Osteocyte (in vitro differentiated cells): ENCODE measurements at places on chromosomes 7 and 10.

- DNase-seq: no peak
Measured at GRCh38 chr7:11239316-11239715, 265.6 kb downstream of the PHF14 start.

- DNase-seq: peak; percentile 40
Measured at GRCh38 chr10:129965959-129966358, 1.9 kb upstream of the EBF3 start.

DNA sequence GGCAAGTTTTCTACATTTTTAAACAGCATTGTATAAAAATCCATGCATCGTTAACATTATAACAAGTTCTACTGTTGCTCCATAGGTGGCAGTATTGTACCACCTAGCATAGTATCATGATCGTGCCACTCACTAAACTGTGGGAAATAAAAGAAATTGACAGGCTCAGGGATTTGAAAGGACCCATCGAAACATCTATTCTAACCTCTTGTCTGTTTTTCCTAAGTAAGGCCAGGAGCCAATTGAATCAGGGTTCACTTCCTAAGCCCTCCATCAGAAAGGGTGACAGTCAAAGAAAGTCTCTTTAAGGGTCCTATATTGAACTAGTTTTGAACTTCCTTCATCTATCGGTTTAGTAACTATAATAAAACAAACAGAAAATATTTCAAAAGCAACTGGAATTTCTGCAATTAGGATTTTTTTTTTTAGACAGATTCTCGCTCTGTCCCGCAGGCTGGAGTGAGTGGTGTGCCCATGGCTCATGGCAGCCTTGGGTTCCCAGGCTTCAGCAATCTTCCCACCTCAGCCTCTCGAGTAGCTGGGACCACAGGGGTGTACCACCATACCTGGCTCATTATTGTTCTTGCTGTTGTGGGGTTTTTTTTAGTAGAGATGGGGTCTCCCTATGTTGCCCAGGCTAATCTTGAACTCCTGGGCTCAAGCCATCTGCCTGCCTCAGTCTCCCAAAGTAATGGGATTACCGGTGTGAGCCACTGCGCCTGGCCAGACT, 9.4 kb downstream of the HACD1 start:
- peak; percentile 42 for DNase-seq

DNA sequence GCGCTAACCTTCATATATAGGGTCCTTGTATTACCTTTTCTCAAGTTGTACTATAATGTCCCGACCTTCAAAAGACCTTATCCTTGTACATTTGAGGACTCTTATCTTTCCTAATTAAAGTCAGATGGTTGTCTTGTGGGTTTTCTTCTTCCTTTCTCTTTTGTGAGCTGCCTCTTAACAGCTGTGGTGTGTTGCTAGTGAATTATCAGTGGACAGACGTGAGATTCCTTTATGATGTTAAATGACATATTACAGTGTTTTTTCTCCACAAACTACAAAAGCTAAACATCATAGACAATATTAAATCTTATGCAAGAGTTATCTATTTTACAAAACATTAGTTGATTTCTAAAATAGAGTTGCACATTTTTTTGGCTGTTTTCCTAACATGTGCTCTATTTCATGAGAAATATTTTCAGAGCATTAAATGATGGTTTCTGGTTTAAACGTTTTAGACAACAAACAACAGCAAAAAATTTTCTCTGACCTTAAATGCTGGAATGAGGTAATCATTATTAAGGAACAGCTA, 272.2 kb upstream of the NPVF start:
- DNase-seq: no peak

GRCh38 chr10:101839416-101840063, 4.1 kb downstream of the KCNIP2 start:
- DNase-seq: no peak

- DNase-seq: no peak
Measured at GRCh38 chr7:87116315-87116714, 35.9 kb upstream of the DMTF1 start.

DNA sequence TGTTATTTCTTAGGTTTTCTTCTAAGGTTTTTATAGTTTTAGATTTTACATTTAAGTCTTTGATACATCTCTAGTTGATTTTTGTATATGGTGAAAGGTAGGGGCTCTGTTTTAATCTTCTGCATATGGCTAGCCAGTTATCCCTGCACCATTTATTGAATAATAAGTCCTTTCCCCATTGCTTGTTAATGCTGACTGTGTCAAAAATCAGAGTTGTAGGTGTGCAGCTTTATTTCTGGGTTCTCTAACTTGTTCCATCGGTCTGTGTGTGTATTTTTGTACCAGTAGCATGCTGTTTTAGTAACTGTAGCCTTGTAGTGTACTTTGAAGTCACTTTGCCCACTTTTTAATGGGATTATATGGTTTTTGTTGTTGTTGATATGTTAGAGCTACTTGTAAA, 37.9 kb upstream of the FAM13C start:
- DNase-seq: no peak

GRCh38 chr10:17038627-17039026, 91.0 kb downstream of the CUBN start:
- DNase-seq: no peak

DNA sequence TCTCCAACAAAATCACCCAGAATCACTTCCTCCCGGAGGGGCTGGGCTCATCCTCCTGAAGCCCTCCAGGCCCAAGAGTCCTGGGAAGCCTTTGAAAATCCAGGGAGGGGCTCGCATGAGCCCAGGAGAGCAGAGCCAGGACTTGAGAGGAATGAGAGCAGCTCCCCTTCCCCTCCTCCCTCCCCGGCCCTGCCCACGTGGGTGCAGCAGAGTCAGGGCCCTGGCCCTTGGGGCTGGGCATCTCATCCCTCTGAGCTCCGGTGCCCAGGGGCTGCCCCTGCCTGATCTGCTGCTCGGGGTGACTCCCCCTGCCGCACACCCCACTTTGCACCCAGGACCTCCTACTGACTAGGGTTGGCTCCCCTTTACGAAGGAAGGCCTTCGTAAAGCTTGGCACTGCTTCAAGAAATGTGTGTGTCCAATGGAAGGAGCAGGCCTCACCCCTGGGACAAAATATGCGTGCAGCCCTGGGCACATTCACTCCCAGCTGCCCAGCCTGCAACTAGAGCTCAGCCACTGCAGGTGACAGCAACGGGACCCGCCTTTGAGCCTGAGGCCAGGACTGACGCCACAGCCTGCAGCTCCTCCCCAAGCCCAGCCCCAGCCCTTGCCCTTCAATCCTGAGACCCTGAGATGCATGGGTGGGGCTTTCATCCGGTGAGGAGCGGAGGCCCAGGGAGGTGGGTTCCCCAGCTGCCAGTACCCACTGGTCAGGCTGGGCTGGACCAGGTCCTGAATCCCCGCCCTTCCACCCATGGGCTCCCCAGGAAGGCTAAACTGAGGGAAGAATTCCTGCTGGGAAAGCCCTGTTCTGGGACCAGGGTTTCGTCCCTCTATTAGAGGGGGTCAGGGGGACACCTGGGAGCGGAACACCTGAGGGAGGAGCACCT, 21.8 kb downstream of the PWWP2B start:
- no peak for DNase-seq

- no peak for DNase-seq
Measured at GRCh38 chr10:111835574-111835973, 348.0 kb downstream of the GPAM start.

- DNase-seq: no peak
Measured at GRCh38 chr7:27339478-27339877, 96.9 kb downstream of the EVX1 start.

DNA sequence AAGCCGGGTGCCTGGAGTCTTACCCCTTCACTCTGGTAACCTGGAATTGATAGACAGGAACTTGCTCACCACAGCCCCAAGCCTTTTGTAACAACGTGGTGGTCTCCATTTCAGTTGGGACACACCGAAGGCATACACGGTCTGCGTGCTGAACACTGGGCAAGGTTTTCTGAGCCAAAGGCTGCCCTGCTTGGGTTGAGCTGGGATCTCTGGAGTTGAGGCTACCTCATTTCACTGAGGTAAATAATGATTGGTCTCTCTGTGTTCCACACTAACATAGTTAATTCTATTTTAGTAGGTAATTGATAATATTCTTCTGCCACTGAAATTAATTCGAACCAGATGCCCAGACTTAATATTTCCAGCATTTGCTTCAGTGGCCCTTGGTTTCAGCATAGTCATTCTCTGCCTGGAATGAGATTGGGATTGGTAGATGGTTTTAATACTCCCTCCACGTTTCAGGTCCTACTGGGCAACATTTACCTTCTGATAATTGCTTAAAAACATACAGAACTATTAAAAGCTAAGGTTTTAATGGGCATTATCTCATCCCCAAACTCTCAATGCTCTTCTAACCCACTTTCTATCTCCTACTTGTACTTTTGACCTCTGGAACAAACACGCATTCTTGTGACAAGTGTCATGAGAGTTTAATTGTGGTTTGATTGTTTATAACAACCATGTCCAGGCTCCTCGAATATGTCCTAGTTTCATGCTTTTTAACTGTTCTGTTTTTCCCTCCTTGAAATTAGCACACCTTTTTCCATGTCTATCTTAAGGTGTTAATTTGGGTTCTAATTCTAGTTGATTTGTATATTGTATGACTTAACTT, 202.3 kb upstream of the KLF6 start:
- DNase-seq: no peak

- DNase-seq: no peak
Measured at GRCh38 chr10:32939296-32940111, 18.5 kb downstream of the ITGB1 start.

DNA sequence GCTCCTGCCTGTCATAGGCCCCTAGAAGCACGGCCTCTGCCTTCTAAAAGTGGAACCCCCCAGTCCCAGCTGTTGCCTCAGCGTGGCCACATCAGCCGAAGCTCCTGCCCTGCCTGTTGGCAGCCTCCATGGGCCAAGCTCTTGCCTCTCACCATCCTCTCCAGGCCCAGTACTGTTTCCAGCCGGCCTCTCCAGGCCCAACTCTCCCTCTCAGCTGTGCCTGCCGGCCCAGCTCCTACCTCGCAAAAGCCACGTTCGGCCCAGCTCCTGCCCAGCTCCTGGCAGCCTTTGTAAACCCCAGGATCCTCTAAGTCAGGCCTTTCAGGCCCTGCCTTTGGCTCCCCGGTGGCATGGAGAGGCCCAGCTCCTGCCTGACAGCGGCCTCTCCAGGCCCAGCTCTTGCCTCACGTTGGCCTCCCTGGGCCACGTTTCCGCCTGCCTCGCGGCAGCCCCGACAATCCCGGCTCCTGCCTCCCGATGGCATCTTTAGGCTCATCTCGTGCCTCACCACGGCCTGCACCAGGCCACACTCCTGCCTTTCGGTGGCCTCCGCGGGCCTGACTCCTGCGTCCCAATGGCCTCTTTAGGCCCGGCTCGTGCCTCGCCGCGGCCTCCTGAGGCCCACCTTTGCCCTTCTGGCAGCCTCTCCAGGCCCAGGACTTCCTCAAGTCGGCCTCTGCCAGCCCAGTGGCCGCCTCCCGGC, 17.5 kb upstream of the TMEM248 start:
- no peak for DNase-seq

- no peak for DNase-seq
Measured at GRCh38 chr10:129329385-129330055, 137.5 kb upstream of the MGMT start.

DNA sequence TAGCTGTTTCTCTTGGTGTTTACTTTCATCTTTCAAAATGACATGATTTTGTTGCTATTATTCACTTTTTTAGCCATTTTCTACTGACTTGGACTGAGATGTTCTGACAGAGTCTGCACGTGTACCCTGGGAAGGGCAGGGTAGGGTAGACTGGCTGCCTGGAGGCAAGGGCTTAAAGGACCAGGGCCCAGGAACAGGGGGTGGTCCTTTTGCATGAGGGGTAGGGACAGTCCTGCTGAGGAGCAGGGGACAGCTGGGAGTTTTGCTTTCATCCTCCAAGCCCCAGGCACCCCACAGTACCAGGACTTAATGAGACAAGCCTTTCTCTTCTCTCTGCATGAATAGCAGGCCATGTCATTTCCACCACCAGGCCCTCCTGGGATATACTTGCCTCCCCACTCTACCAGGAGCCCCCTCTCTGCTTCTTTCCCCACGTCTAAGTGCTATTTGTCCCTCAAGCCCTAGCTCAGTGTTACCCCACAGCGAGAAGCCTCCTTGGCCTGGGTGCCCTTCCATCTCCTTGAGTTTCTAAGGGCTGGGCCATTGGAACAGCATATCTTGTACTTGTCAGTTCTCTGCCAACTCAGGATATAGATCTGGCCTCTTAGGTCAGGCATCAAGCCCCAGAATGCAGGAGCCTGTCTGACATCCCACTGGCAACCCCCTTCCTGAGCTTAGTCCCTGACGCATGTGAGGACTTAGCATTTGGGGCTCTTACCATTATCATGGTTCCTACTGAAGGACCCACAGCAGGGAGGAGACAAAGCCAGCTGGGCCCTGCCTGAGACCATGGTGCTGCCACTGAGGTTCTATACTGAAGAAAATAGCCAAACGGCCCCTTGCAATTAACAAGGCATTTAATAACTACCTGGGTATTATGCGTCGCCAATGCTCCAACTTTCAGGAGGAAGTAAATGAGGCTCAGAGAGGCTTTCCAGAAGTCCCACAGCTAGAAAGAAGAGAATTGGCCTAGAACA, 78.4 kb upstream of the UNC5B start:
- DNase-seq: peak; percentile 63

DNA sequence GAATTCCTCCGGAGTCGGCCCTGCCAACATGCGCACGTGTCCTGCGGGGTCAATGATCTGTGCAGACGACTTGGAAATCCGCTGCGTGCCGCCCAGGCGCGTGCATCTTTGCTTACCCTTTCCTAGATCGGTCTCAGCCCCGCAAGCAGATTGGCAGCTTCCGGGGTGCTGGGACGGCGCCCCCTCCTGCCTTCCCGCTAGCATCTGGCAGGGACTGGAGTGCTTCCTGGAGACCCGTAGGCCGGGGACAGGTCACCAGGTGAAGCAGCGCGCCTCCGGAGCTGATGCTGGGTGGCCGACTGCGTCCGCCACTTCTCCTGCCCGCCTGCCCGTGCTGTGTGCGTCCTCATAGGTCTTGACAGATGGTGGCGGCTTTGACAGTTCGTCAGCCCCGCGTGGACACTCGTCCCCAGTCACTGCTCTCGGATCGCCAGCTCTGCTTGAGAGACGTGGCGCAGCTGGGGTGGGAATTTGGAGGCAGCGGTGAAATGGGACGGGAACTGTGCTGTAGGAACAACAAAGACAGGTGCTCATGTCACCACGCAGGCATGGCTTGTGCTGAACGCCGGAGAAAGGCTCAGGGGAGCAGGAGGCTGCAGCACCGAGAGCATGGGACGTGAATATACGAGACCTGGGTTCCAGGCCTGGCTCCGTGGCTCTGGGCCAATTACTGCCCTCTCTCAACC, 21.9 kb upstream of the KCNK18 start:
- DNase-seq: no peak

GRCh38 chr7:100091411-100092181, 2.8 kb downstream of the COPS6 start:
- no peak for DNase-seq

DNA sequence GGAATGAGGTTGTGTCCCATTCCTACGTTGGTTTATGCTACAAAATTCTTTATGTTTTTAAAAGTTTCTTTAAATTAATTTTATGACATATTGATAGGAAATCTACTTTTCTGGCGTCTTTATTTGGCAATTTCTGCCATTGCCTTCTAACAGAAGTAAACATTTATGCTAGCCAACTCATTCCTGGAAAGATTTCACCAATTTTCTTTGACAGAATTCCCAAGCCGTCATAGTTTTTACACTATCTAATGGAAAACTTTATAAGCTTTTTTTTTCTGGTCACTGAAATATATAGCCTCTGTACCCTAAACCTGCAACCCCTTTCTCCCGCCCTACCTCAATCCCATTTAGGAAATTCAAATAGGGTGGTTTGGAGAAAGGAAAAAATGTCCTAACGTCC, 6.1 kb upstream of the TCAF1 start:
- no peak for DNase-seq
